ENCODE measurements at places on chromosomes 2 and 18. TPM values are rescaled to one million over a fixed set of nuclear protein-coding genes. Genes with fewer than 3 reads are reported as not detected.

Gene FAM124B
- total RNA-seq = 0.83 TPM

GRCh38 chr2:29278966-29279365, 163.8 kb downstream of the CLIP4 start:
- no peaks in the 10 kb centered on the region for H3K4me1 ChIP-seq

DNA sequence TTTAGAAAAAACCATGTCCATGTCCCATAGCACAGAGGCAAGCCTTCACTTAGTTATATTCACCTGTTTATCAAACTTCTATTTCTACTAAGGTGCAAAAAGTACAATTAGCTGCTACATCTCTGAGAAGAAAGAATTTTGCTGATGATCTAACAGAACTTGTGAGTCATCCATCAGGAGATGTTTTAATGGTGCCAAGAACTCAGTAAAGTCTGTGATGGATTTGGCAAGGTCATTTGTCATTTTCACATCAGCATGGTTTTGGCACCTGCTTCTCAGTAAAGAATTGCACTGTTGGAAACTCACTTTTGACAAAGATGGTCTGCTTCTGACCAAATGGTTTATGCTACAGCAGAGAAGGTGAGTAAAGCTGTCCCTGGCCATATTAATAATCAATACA, 195.7 kb upstream of the TMEFF2 start:
- H3K4me1 ChIP-seq = no peaks in the 10 kb centered on the region
- H3K36me3 ChIP-seq = no peaks in the 10 kb centered on the region
- DNase-seq = no peak
- H3K27me3 ChIP-seq = no peaks in the 10 kb centered on the region
- H3K4me3 ChIP-seq = no peak overlapping the region

DNA sequence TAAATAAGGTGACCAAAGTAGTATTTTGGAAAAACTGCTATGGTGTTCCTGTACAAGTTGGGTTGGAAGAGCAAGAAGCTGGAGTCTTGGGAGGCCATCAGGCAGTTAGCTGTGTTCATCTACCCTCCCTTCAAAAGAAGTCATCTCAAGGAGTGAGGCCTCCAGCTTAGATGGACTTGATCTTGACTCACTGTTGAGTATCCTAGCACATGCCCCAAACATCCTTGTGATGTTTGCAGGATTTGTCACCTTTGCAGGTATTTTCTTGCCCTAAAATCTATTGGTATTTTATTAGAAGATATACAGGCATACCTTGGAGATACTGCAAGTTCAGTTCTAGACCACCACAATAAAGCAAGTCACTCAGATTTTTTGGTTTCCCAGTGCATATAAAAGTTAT, 30.2 kb downstream of the RNMT start:
- DNase-seq = no peak
- H3K36me3 ChIP-seq = peaks cover 66% of the 10 kb centered on the region
- H3K4me1 ChIP-seq = no peaks in the 10 kb centered on the region
- H3K27me3 ChIP-seq = no peaks in the 10 kb centered on the region

Gene WDFY1
- 55.7 TPM for total RNA-seq

- H3K4me1 ChIP-seq = peaks cover 5% of the 10 kb centered on the region
- H3K4me3 ChIP-seq = no peak overlapping the region
- H3K27me3 ChIP-seq = no peaks in the 10 kb centered on the region
- H3K27ac ChIP-seq = no peak overlapping the region
- DNase-seq = no peak
- 0 out of 3 replicates have a peak, but pooled peaks cover 3% of the 10 kb centered on the region for H3K36me3 ChIP-seq
Observed at GRCh38 chr18:58533766-58534165, 95.1 kb downstream of the ALPK2 start.

DNA sequence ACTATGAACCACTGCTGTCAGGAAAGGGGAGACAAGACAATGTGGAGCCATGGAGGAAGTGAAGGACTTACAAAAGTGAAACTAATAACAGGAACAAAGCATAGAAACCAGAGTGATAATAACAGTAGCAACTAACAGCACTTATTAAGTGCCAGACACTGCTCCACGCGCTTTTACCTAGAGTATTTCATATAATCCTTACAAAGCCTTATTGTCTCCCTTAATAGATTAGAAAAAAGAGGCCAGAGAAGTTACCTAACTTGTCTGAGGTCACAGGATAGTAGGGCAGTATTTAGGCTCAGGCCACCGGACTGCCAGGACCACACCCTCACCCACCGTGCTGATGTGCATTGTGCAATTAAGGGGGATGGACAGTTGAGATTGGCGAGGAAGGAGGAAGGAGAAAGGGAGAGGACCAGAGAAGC, 98.6 kb upstream of the NFU1 start:
- H3K4me1 ChIP-seq = no peaks in the 10 kb centered on the region

Gene RAB6C
- not detected for total RNA-seq
